Ascending aorta (tissue), 2 donors: ENCODE measurements at places on chromosomes 6 and 20. TPM values are rescaled to one million over a fixed set of nuclear protein-coding genes. Genes with fewer than 3 reads are reported as not detected.

- DNase-seq: no peak
These were observed 12.4 kb downstream of the ELMO2 start for GRCh38 chr20:46393967-46394366.

DNA sequence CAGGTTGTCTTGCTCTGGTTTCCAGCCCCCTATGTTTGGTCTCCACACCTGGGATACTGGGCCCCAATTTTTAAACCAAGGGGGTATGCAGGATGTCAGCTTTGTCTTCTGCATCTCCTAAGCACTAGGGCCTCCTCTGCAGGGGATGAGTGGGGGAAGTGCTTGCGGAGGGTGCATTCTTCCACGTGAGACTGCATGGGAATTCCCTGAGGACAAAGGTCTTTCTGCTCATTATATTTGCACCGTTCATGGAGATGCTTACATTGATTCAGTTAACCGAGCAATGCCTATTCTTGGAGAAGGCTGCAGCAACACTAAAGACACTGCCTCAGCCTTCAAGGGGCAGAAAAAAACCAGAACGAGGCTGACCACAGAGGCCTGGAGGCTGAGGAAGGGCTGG lies 45.4 kb downstream of the RAB44 start:
- no peak for DNase-seq

Gene TMEM74B
- not detected for total RNA-seq

Gene ARHGAP40
- total RNA-seq: not detected

Gene C20orf96
- 0.32 TPM for total RNA-seq
